ENCODE measurements at places on chromosomes 7 and 10. TPM values are rescaled to one million over a fixed set of nuclear protein-coding genes. Genes with fewer than 3 reads are reported as not detected.

CALCR gene
- not detected for total RNA-seq

CCL26 gene
- total RNA-seq, result not detected

PIK3CG gene
- total RNA-seq, result not detected

UCN3 gene
- total RNA-seq, result not detected

DNA sequence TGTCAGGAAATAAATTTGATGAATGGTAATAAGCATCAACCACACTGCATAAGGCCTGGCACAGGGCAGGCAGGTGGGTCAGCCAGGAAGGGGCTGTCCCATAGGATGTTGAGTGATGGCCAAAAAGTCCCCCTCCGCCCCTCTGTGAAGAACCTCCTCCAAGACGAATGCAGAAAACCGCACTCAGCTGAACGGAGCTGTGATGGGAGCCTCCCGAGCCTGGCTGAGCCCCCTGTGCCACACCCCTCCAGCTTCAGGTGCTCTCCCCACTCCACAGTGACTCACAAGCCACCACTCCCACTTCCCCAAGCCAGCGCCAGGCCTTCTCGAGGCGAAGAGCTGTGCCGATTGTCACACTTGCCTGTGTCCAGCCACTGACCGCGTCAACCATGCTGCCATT, 184.2 kb downstream of the MAD1L1 start:
- no peaks in the 10 kb centered on the region for H3K4me1 ChIP-seq
- no peak overlapping the region for H3K27ac ChIP-seq
- no peak for DNase-seq

GRCh38 chr10:4051641-4052151, 266.7 kb upstream of the KLF6 start:
- no peaks in the 10 kb centered on the region for H3K4me1 ChIP-seq
- peak overlapping the region; percentile 69 for H3K4me3 ChIP-seq
- H3K27me3 ChIP-seq, result no peaks in the 10 kb centered on the region
- H3K36me3 ChIP-seq, result no peaks in the 10 kb centered on the region
- H3K27ac ChIP-seq, result peak overlapping the region; percentile 8

- DNase-seq, result no peak
- H3K36me3 ChIP-seq, result no peaks in the 10 kb centered on the region
- H3K4me1 ChIP-seq, result peaks cover 13% of the 10 kb centered on the region
- H3K27me3 ChIP-seq, result no peaks in the 10 kb centered on the region
- no peak overlapping the region for H3K4me3 ChIP-seq
Observed at GRCh38 chr10:11535346-11535959, 76.0 kb downstream of the USP6NL start.

DNA sequence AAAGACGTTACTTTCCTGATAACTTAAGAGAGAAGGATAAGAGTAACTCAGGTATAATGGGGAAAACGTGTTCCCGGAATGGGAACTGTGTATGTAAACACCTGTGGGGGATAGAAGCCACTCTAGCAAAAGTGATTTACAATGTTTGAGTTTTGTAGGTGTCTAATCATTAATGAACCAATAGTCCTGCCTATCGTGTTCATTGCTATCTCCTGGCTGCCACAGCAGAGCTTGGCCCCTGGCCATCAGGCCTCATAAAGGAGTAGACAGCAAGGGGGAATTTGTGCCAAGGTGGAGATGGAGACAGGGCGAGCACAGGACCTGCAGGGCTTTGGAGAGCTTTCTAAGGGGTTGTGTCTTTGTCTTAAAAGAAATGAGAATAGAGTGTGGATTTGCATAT, 102.1 kb downstream of the GAD2 start:
- no peaks in the 10 kb centered on the region for H3K36me3 ChIP-seq
- peaks cover 7% of the 10 kb centered on the region for H3K27me3 ChIP-seq
- no peak for DNase-seq
- H3K4me3 ChIP-seq, result no peak overlapping the region
- no peak overlapping the region for H3K27ac ChIP-seq

DNA sequence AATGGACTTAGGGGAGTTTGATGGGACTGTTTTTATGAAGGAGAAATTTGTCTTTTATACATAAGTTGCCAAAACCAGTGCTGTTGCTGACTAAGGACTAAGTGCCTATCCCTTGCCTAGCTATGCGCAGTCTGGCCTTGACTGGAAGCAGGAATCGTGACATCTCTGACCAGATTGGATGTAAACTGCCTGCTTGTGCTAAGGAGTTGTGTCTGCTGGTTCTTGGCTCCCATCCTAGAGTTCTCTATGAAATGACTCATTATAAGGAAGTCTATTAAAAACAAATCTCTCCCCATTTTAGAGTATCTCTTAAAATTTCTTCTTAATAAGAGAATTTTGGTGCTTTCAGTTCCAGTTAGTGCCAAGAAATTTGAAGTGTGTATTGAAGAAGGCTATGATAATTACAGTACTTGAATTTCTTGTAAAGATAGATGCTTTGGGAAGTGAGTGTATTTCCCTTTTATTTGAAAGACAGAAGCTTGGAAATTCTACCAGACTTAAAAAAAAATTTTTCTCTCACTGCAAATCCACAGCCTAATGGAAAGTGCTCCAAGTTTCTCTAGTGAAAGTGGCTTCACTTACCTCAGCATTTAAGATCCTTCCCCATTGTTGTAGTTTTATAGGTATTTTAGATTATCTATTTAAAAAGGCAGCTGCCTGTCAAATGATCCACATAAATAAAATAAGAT, 77.6 kb downstream of the BICC1 start:
- no peaks in the 10 kb centered on the region for H3K36me3 ChIP-seq
- H3K27ac ChIP-seq, result peak overlapping the region; percentile 51
- peaks cover 37% of the 10 kb centered on the region for H3K4me1 ChIP-seq

- no peak for DNase-seq
- H3K4me3 ChIP-seq, result no peak overlapping the region
- no peak overlapping the region for H3K27ac ChIP-seq
- no peaks in the 10 kb centered on the region for H3K27me3 ChIP-seq
- H3K4me1 ChIP-seq, result peaks cover 14% of the 10 kb centered on the region
Observed at GRCh38 chr7:92131093-92131492, 3.2 kb downstream of the CYP51A1 start.

GRCh38 chr7:73824986-73825385, 5.8 kb upstream of the CLDN4 start:
- no peak for DNase-seq
- H3K4me1 ChIP-seq, result peaks cover 10% of the 10 kb centered on the region
- no peaks in the 10 kb centered on the region for H3K27me3 ChIP-seq

DNA sequence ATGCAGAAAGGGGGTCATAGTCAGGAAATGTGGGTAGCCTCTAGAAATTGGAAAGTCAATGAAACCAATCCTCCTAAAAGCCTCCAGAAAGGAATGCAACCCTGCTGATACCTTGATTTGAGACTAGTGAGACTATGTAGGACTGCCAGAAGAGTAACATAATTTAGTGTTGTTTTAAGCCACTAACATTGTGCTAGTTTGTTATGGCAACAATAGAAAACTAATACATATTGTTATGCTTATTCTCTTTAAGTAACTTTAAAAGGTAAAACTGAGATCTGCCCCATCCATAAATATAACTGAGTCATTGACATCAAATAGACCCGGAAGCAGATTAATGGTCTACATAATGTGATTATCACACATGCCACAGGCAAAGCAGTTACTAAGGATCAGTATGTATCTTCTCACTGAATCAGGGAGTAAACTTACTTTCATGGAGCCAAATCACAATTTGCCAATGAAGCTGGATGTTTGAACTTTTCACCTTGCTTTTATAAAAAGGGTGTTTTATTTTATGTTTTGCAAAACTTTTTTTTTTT, 146.4 kb upstream of the TMEM106B start:
- H3K36me3 ChIP-seq, result no peaks in the 10 kb centered on the region
- DNase-seq, result no peak
- H3K27ac ChIP-seq, result no peak overlapping the region
- no peaks in the 10 kb centered on the region for H3K27me3 ChIP-seq
- no peak overlapping the region for H3K4me3 ChIP-seq

DNA sequence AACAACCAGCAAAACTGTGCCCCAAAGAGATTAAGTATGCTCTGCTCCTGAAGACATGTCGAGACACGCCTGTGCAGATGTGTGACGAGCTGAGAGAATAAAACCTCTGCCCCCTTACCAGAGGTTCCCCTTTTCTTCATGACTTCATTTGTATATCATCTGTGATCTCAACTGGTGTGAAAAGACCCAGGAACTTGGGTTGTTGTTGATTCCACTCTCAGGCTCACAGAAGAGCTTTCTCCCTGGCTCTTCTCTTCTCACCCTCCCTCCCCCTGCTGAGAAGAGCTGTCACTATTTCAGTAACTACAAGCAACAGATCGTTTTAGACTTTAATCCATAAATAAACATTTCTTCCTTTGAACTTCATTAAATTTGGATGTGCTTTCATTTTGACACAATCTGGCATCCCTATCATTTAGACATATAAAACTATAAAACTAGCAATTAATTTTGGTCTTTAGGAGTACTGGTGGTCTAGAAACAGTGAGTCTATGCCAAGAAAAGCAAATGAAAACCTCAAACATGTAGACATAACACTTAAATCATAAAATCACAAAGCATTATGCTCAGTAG, 179.3 kb upstream of the FZD8 start:
- no peaks in the 10 kb centered on the region for H3K36me3 ChIP-seq
- no peak overlapping the region for H3K4me3 ChIP-seq
- DNase-seq, result no peak
- no peaks in the 10 kb centered on the region for H3K27me3 ChIP-seq
- H3K4me1 ChIP-seq, result peaks cover 11% of the 10 kb centered on the region

- no peaks in the 10 kb centered on the region for H3K36me3 ChIP-seq
- peak overlapping the region; percentile 62 for H3K27ac ChIP-seq
- H3K27me3 ChIP-seq, result no peaks in the 10 kb centered on the region
- H3K4me1 ChIP-seq, result peaks cover 32% of the 10 kb centered on the region
- peak overlapping the region; percentile 38 for H3K4me3 ChIP-seq
Observed at GRCh38 chr10:110865186-110865808, 6.4 kb upstream of the PDCD4 start.

DNA sequence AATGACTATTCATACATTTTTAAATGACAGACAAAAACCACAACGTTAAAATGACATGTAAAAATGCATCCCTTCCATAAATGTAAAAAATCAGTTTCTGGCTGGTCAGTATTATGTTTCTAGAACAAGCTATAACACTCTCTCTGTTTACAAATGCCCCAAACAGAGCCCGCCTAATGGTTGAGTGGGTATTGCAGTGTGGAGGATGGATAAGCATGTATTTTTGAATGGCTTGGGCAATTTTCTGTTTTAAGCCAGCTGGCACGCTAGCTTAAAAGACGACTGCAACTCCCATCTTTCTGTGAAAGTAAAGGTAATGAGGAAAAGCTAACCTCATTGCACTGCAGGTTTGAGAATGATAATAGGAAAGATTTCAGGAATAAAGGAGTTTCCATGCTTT, 430.7 kb downstream of the PARD3 start:
- no peaks in the 10 kb centered on the region for H3K27me3 ChIP-seq
- no peak overlapping the region for H3K4me3 ChIP-seq

- H3K27ac ChIP-seq, result no peak overlapping the region
- H3K4me1 ChIP-seq, result no peaks in the 10 kb centered on the region
- H3K27me3 ChIP-seq, result peaks cover 13% of the 10 kb centered on the region
- no peaks in the 10 kb centered on the region for H3K36me3 ChIP-seq
Observed at GRCh38 chr10:8079126-8079525, 24.6 kb downstream of the GATA3 start.

Measured in GM23248 (cell line).